ENCODE measurements at places on chromosomes 5 and 9.

DNA sequence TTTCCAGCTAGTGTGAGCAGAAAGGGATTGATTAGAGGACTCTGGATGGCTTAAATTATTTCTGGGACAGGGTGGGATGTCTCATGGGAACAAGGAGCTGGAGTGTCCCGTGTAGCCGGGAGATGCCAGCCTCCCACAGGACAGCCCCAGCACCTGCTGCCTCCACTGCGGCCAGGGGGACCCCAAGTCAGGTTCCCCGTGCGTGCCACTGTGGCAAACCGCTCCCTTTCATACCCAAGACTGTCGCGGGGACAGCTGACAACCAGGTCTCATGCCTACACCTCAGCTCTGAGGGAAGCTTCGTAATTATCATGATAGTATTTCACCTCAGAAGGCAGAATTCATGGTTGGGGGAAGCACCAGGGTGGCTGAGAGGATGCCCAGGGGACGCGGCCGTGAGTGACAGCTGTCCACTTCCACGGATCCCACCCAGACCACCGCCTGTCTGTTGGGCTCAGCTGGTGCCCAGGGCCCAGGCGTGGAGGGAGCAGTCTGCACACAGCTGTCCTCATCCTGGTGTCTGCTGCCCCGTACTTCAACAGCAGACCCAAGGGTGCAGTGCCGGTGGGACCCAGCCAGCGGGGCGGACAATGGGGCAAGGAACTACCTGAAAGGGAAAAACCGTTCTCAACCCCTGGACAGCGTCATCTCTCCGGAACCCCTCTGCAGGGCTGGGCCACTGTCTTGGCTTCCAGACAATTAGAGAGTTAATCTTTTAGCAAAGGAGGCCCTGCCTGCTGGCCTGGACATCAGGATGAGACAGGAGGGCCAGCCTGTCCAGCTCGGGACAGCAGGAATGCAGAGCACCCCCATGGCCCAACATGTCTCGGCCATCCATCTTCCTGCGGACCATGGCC, 166.9 kb downstream of the OLFM1 start:
- H3K4me1 ChIP-seq = no peaks in the 10 kb centered on the region
- H3K27me3 ChIP-seq = no peaks in the 10 kb centered on the region
- no peak overlapping the region for H3K4me3 ChIP-seq
- H3K36me3 ChIP-seq = no peaks in the 10 kb centered on the region
- H3K27ac ChIP-seq = no peak overlapping the region

- DNase-seq = peak; percentile 24
- H3K27ac ChIP-seq = no peak overlapping the region
- H3K4me3 ChIP-seq = no peak overlapping the region
Measured at GRCh38 chr9:114004221-114004716, 73.8 kb downstream of the AMBP start.

GRCh38 chr5:6397536-6398269, 19.4 kb upstream of the MED10 start:
- DNase-seq = no peak
- no peak overlapping the region for H3K4me3 ChIP-seq
- no peak overlapping the region for H3K27ac ChIP-seq
- no peaks in the 10 kb centered on the region for H3K36me3 ChIP-seq
- no peaks in the 10 kb centered on the region for H3K27me3 ChIP-seq
- no peaks in the 10 kb centered on the region for H3K4me1 ChIP-seq

DNA sequence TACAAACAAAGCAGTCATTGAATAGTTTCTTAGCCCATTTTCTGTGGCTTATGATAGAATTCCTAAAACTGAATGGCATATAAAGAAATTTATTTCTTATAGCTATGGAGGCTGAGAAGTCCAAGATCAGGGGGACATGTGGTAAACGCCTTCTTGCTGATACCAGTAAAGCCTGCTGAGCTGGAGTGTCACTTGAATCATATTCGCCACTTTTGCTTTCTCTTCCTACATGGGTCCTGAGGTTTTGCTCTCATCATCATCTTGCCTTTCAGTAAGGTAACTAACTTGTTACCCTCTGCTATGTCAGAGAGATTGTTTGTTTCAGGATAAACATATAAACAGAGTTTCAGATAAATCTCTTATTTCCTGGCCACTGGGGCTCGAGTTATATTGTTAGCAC, 203.3 kb upstream of the DMRT1 start:
- H3K4me1 ChIP-seq = no peaks in the 10 kb centered on the region
- no peaks in the 10 kb centered on the region for H3K27me3 ChIP-seq
- no peak for DNase-seq
- H3K27ac ChIP-seq = no peak overlapping the region
- H3K4me3 ChIP-seq = no peak overlapping the region

DNA sequence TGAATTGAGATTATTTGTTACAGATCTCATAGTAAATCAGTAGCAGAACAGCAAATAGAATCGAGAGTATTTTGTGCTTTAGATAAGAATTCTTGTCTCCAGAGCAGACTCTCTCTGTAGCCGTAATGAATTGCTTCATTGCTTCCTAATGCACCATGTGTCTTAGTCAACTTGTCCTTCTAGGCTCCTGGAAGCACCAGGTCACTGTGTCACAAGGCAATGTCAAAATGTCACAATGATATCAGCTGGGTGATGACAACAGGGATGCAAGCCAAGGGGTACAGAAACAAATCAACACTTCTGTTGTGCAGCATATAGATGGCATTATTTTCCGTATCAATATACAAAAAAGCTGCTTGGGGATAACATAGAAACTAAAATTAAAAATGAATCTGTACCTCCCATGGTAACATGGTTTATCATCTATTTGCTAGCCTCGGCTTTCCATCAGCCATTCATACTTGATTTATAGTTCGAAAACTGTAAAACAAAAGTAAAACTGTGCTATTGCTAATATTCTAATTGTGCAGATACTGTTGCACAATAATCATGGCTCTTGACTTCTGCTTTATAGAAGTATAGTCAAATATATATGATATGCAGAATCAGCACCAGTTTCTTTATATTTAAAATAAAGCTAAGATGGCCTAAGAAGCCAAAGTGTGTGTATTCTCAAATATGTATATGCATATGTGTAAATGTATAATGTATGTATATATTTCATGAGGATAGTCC, 435.9 kb upstream of the TLE4 start:
- no peaks in the 10 kb centered on the region for H3K36me3 ChIP-seq
- no peak overlapping the region for H3K4me3 ChIP-seq
- H3K27me3 ChIP-seq = no peaks in the 10 kb centered on the region
- H3K4me1 ChIP-seq = no peaks in the 10 kb centered on the region

DNA sequence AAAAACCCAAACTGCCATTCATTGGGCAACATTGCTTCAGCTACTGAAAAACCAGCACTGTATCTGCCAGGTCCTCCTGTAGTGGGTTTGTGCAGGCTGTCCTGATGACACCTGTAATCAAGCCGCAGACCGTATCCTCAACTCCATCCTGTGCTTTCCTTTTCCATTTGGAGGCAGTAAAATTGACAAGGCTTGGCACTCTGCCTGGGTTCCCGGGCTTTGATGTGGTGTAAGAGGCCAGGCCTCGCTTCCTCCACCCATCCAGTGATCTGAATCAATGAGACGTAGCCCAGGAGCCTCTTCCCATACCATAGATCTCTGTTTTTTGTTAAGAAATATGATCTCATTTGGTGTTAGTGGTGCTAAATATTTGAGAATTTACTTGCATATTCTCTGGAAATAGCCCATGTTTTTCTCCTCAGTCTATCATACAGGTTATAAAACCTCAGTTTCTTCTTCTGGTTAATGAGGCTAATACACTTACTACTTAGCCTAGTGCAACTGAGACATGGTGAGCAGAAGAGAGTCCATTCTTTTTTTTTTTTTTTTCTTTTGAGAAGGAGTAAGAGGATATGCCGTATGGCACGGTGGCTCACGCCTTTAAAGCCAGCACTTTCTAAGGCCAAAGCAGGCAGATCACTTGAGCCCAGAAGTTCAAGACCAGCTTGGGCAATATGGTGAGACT, 34.8 kb downstream of the LSM11 start:
- no peaks in the 10 kb centered on the region for H3K36me3 ChIP-seq
- H3K27me3 ChIP-seq = no peaks in the 10 kb centered on the region

GRCh38 chr9:8514760-8515159, 715.2 kb upstream of the DMAC1 start:
- H3K36me3 ChIP-seq = no peaks in the 10 kb centered on the region
- no peaks in the 10 kb centered on the region for H3K27me3 ChIP-seq
- H3K27ac ChIP-seq = no peak overlapping the region
- no peak overlapping the region for H3K4me3 ChIP-seq

DNA sequence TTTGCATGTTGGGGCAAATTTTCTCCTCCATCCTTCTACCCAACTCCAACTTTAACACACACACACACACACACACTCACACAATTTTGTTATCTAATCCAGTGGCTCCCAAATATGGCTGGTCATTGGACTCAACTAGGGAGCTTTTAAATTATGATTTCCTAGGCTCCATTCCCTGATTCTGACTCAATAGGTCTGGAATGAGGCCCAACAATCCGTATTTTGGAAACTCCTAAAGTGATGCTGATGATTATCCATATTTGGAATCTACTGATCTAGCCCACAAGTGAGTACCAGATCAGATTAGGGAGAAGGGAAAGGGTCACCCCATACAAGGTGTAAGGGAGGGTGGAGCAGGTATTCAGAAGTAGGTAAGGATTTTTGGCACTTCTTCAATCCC, 309.7 kb downstream of the TLE1 start:
- no peaks in the 10 kb centered on the region for H3K4me1 ChIP-seq
- no peak overlapping the region for H3K27ac ChIP-seq
- H3K27me3 ChIP-seq = no peaks in the 10 kb centered on the region
- H3K36me3 ChIP-seq = no peaks in the 10 kb centered on the region
- no peak overlapping the region for H3K4me3 ChIP-seq
- no peak for DNase-seq

DNA sequence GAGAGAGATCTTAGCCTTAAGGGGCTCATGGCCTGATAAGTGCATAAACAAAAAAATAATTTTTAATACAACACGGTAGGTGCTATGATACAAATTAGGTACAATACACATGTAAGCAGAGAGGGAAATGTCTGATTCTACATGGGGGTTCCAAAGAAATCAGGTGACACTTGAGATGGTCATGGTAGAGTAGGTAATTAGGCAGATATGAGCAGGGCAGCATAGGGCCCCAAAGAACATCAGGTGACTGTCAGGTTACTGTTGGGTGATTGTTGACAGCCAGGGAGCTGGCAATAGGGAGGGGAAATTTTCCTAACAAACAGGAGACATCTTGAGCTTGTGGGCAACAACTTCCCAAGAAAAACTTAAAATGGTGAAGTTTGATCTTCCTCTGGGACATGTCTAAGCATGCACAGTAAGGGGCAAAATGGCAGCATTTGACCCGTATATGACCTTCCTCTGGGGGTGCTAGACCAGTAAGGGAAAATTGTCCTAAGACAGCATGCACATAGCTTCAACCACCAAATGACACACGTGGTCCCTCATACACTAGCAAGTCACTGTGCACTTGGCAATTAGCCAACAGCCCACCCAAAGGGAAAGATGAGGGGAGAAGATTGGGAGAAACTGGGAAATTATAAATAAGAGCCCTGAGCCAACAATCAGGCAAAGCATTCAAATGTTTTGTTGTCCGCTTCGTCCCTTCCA, 37.3 kb upstream of the TENT4A start:
- no peak for DNase-seq
- no peaks in the 10 kb centered on the region for H3K36me3 ChIP-seq
- H3K27ac ChIP-seq = no peak overlapping the region
- H3K4me1 ChIP-seq = no peaks in the 10 kb centered on the region
- H3K4me3 ChIP-seq = no peak overlapping the region

- H3K27me3 ChIP-seq = no peaks in the 10 kb centered on the region
- DNase-seq = peak; percentile 72
- peaks cover 59% of the 10 kb centered on the region for H3K4me1 ChIP-seq
- H3K27ac ChIP-seq = peak overlapping the region; percentile 98
- H3K4me3 ChIP-seq = peak overlapping the region; percentile 100
Measured at GRCh38 chr5:10355071-10355889, 1.8 kb downstream of the MARCHF6 start.

GRCh38 chr9:37302277-37302676, 120.2 kb upstream of the GRHPR start:
- peaks cover 34% of the 10 kb centered on the region for H3K36me3 ChIP-seq
- H3K27me3 ChIP-seq = no peaks in the 10 kb centered on the region
- no peaks in the 10 kb centered on the region for H3K4me1 ChIP-seq

DNA sequence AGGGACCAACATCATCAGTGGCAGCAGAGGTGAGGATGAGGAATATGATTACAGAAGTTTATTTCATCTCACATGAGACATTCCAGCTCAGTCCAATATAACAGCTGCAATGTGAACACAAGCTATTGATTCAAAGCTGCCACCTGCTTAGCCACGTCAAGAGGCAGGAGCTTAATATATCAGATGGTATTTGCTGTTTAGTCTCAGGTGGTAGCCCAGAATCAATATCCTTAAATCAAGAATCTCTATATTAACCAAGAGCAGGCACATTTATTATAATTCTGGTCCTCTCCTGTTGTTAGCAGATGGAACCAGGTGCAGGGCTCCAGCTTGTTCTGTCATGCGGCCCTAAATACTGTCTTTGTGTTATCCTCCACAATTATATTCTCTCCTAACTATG, 431.6 kb downstream of the ICE1 start:
- H3K27me3 ChIP-seq = no peaks in the 10 kb centered on the region
- H3K36me3 ChIP-seq = no peaks in the 10 kb centered on the region
- no peak overlapping the region for H3K27ac ChIP-seq
- H3K4me1 ChIP-seq = no peaks in the 10 kb centered on the region
- no peak overlapping the region for H3K4me3 ChIP-seq
- DNase-seq = no peak

GRCh38 chr9:72356041-72356582, 8.9 kb downstream of the ZFAND5 start:
- H3K4me3 ChIP-seq = no peak overlapping the region
- H3K27me3 ChIP-seq = no peaks in the 10 kb centered on the region
- H3K27ac ChIP-seq = peak overlapping the region; percentile 69

DNA sequence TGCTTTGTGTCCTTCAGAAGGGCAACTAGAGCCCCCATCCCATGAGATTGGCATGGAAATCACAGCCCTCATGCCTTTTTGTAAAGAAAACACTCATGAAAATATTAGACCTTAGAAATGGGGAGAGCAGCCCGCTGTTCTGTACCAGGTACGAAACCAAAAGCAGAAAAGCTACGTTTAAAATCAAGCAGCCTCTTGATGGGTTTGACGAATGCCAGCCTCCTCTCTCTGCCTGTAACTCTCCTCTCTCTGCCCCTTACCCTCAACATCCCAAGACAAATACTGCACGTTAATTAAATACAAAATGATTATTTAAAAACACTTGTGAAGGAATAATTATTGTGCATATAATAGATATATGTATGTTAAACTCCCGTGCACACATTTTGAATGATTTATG, 331.7 kb upstream of the PANK3 start:
- DNase-seq = no peak
- H3K4me3 ChIP-seq = no peak overlapping the region
- H3K4me1 ChIP-seq = no peaks in the 10 kb centered on the region
- no peak overlapping the region for H3K27ac ChIP-seq
- H3K27me3 ChIP-seq = no peaks in the 10 kb centered on the region
